ENCODE measurements at places on chromosomes 5 and 9. TPM values are rescaled to one million over a fixed set of nuclear protein-coding genes. Genes with fewer than 3 reads are reported as not detected.

Gene GDF9
- total RNA-seq, result 0.20 TPM

Gene PCDHB3
- total RNA-seq, result 0.63 TPM

Gene GDA
- total RNA-seq, result not detected

Gene ITGA2
- 1.5 TPM for total RNA-seq

Gene LRRC19
- total RNA-seq, result not detected

Gene PGM5
- total RNA-seq, result 281 TPM

Gene LRRC26
- not detected for total RNA-seq

Gene SLC34A1
- not detected for total RNA-seq

Gene CDKN2A
- not detected for total RNA-seq

Gene SPAAR
- total RNA-seq, result 6.3 TPM

Gene PCDHGB7
- 10.5 TPM for total RNA-seq

Gene PDE6A
- not detected for total RNA-seq

Gene PCDHB7
- total RNA-seq, result 1.4 TPM

Gene NACC2
- 49.1 TPM for total RNA-seq

Gene ZNF354C
- total RNA-seq, result 2.4 TPM

Gene MCC
- total RNA-seq, result 28.8 TPM

Gene MAMDC4
- total RNA-seq, result 2.0 TPM

Gene PCDHB9
- total RNA-seq, result 2.5 TPM

Gene MRPL41
- 172 TPM for total RNA-seq

Gene ATP10B
- total RNA-seq, result 0.47 TPM

Gene ADAMTS19
- 0.59 TPM for total RNA-seq

Gene DNAJB5
- total RNA-seq, result 82.4 TPM

Gene PCDHB8
- 0.90 TPM for total RNA-seq

Gene GFM2
- total RNA-seq, result 36.4 TPM

Gene EXOC3
- 40.7 TPM for total RNA-seq

Gene LMX1B
- 1.3 TPM for total RNA-seq

Gene IL7R
- total RNA-seq, result 3.1 TPM

Gene ACOT12
- total RNA-seq, result not detected

Gene CNTLN
- 5.9 TPM for total RNA-seq

Gene SHISAL2B
- total RNA-seq, result not detected

Gene CNTNAP3
- total RNA-seq, result 6.1 TPM

Gene GPR151
- not detected for total RNA-seq

Data from right atrium auricular region (tissue), 2 donors.